Activated naive CD8-positive, alpha-beta T cell treated with anti-CD3 and anti-CD28 coated beads for 36 hours (primary cell): ENCODE measurements at places on chromosomes 11 and 22.

GRCh38 chr11:10617551-10617950 lies 49.1 kb upstream of the LYVE1 start:
- DNase-seq, result no peak

DNA sequence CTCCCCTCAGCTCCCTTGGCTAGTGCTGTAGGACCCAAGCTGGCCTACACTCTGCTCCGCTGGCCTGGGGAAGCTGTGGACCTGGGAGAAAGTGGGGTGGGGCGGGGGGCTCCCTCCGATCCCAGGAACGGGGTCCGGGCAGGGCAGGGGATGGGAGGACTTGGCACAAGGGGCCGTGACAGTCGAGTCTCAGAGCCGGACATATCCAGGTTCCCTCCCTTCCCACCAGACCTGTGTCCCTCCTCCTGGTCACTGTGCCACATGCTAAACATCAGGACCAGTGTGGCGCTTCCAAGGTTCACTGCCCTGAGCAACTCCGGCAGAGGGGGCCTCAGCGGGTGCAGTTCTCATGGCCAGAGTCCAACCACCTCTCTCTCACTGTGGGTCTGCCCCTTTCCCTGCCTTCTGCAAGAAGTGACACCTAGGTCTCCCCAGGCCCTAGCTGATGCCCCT lies 2.0 kb downstream of the DUSP8 start:
- no peak for DNase-seq

DNA sequence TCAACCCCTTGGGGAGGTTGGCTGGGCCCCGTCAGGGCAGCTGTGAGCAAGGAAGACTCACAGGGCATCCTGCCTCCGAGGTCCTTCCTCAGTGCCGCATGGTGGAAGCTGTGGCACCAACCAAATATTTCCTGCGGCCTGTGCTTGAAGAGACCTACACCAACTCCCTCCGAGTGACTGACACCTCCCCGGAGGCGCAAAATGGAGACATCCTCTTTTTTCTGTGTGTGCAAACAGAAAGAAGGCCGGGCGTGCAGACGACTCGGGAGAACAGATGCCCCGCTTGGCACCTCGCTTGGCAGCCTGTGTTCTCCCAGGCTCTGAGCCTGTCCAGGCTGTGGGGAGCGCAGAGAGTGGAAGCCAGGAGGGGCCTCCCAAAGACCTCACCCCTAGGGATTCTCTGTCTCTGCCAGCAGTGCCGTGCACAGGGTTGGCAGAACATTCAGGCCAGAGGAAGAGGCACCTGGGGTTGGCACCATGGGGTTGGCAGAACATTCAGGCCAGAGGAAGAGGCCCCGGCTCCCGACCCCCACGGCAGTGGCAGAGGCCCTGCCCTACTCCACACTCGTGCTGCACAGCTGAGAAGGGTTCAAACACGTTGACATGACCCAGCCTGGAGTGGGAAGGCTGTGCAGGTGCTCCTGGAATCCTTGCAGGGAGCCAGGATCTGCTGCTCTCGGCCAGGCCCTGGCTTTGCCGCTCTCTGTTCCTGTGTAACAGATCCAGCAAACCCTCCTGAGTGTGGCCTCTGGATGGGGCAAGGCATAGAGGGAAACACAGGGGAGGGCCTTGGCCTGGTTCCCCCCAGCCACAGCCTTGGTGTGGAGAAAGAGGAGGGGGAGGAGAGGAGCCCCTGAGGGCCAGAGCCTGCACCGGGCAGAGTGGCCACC lies 805.5 kb downstream of the BRD1 start:
- no peak for DNase-seq

- DNase-seq, result no peak
These were observed 6.9 kb upstream of the STIP1 start for GRCh38 chr11:64178951-64179639.

DNA sequence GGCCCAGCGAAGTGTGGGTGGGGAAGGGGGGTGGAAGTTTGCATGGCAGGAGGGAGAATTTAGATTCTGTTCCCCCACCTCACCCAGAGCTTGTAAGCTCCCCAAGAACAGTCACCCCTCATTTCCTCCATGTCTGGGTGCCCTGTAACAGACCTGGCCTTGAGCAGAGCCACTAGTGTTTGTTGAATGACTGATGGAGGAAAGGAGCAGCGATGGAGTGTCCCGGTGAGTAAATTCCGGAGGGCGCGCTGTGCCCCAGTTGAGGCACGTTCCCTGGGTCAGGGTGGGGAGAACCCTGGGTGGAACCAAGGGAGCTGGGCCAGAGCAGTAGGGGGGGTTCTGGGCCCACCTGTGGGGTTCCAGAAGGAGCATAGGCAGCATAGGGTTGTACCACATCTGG lies 827 bp downstream of the NAALADL1 start:
- DNase-seq, result no peak

- peak; percentile 67 for DNase-seq
These were observed 49.9 kb downstream of the STIM1 start for GRCh38 chr11:3905080-3905953.

DNA sequence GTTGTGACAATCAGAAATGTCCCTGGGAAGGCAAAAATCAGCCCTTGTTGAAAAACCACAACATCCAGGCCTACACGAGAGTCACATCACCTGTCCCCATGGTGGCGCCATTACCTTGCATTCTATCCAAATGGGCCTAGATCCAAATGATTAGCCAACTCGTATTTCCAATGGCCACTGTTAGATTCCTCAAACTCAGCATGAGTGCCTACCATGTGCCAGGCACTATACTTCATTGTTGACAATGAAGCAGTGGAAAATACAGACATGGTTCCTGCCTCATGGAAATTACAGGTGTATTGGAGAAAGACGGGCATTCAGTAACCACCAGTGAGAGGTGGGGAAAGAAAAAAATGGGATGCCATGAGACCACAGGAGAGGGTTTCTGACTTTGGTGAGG lies 29.8 kb upstream of the CREB3L1 start:
- no peak for DNase-seq

GRCh38 chr11:45216901-45217300 lies 69.2 kb downstream of the SYT13 start:
- no peak for DNase-seq

- DNase-seq, result no peak
These were observed 23.6 kb downstream of the KCNJ4 start for GRCh38 chr22:38431266-38432010.

GRCh38 chr22:44578110-44578457 lies 80.1 kb upstream of the RTL6 start:
- no peak for DNase-seq

DNA sequence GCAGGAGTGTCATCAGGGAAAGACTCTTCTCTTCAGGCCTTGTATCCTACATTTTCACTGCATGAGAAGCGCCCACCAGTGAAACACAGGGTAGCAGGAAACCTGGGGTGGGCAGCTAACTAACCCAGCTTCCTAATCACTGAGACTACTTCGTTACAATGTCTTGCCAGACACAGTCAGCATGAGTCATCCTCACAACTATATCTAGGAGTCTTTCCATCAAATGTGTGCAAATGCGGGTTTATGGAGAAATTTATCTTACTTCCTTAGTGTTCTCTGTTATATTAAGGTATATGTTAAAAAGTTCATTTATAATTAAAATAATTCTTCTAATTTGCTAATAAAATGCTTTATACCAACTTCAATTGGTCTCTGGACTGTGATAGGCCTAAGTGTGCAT lies 79.9 kb upstream of the RAB1B start:
- DNase-seq, result no peak

DNA sequence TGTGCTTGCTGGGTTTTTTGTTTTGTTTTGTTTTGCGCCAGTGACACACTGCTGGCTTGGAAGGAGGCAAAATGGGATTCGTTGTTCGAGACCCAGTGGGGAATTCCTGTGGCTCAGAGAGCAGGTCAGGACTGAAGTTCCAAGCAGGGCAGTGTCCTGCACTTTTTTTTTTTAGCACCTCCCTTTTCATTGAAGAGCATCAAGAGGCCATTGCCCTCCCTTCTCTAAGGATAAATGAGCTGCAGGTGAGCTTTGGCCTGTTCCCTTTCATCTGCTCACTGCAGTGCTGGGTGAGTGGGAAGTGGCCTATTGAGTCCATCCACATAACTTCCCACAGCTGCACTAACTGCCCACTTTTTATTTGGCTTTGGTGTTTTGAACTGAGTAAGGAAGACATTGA lies 87.8 kb downstream of the ARHGAP42 start:
- DNase-seq, result no peak

GRCh38 chr11:64198511-64198910 lies 8.0 kb upstream of the FERMT3 start:
- no peak for DNase-seq

- peak; percentile 95 for DNase-seq
These were observed at the start of gene DMC1 for GRCh38 chr22:38569972-38570778. TSS of gene DMC1 (minus strand) at chr22:38570183. CDS start at chr22:38568256, 1,927 bp downstream.

- no peak for DNase-seq
These were observed 78.4 kb downstream of the IGLL1 start for GRCh38 chr22:23501708-23502107.

DNA sequence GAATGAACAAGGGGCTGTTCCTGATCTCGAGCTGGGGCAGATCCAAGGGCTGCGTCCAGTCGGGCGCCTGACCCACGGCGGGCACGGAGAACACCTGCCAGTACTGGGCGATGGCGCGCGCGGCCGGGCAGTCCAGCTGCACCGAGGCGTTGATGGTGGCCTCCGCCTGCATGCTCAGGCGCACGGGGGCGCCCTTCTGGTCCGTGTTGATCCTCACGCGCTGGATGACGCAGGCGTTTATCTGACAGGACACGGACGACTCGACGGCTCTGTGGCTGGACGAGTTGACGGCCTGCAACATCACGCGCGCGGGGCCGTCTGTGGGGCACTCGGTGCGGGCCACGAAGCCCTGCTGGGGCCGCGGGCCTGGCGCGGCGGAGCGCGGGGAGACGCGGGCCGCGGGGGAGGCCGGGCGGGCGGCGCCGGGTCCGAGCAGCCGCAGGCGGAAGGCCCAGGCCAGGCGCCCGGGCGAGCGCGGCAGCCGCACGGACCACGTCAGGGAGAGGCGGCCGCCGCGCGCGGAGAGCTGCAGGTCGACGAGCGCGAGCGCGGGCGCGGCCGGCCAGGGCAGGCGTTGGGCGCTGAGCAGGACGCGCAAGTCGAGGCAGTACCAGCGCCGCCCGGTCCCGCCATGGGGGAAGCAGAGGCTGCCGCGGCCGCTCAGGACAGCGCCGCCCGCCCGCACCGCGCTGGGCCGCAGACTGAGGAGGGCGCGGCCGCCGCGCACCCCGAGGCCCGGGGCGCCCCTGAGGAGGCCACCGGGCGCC lies 511 bp downstream of the PKDREJ start:
- peak; percentile 41 for DNase-seq

- no peak for DNase-seq
These were observed 13.3 kb upstream of the BCR start for GRCh38 chr22:23166841-23167616.

- DNase-seq, result no peak
These were observed 5.1 kb downstream of the CHEK2 start for GRCh38 chr22:28736301-28737155.

GRCh38 chr11:90542092-90542491 lies 319.2 kb upstream of the CHORDC1 start:
- no peak for DNase-seq

- no peak for DNase-seq
These were observed 14.6 kb upstream of the ADSL start for GRCh38 chr22:40331706-40332105.

GRCh38 chr22:22946131-22946530 lies 58.5 kb downstream of the IGLL5 start:
- no peak for DNase-seq

GRCh38 chr11:118918128-118918685 lies 7.5 kb downstream of the BCL9L start:
- DNase-seq, result peak; percentile 54

DNA sequence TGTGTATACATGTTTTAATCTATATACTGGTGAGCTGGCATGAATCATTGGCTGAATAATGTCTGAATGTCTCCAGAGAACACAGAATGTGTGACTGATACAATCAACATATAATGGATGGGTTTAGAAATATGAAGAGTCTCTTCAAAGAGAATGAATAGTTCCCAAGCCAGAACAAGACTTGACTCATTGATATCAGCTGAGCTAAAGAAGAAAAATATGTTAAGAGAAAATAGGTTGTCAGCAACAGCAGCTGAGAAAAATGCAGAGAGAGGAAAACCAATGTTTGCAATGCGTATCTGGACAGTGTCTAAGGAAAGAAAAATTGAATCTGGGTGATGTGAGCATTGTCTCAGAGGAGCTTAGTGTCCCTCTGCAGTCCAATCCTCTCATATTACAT lies 1281.8 kb upstream of the TENM4 start:
- no peak for DNase-seq

DNA sequence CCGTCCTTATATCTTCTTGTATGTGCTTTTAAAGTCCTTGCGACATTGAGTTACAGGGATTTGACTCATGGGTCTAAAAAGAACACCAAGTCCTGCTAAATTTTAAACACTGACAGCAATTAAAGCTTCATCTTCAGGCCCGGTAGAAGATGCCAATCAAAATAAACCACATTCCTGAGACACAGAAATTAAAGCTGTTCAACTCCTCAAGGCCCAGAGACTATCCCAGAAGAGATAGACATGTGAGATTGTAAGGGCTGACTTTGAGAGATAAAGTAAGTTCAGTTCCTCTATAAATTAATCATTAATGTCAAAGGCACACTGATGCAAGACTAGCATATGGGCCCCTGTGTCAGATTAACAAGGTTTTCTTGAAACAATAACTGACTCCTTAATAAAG lies 49.8 kb downstream of the OSBPL5 start:
- DNase-seq, result no peak
